Epithelial cell of proximal tubule (primary cell): ENCODE measurements at places on chromosomes 6 and 20.

DNA sequence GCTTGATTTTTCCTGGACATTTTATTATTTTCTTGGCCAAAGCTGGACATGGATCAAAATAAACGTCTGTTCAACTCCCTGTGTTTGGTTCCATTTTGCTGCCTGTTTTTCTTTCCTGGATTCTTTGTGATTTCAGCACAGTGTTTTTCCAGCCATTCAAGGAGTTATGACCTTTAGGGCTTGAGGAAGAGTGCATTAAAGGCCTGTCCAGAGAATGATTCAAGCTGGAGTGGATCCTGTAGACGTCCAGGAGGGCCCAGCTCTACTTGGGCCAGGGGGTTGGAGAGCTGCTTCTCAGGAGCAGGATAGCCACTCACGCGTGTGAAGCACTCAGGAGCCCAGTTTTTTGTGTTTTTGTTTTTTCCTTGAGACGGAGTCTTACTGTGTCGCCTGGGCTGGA is 56.5 kb upstream of the IER3 start:
- no peak for DNase-seq

GRCh38 chr6:41451515-41452163 is 94.5 kb upstream of the FOXP4 start:
- DNase-seq, result no peak

DNA sequence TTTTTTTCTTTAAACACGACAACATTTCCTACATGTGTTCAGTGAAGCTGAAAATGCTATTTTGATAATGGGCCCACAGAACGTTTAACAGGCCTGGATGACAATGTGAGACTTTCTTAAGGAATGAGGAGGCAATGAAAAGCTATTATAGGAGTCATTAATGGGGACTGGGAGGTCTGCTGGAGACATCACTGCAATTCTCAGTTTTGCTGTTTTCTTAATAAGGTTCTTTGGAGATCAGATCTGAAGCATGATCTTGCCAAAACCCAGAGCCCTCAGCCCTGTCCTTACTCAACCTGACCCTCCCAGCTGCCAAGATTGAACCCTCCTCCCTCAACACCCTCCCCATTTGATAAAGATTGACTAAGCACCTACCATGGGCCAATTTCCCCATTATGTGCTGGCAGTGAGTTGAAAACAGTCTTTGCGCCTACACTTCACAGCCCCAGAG is 353.1 kb downstream of the MAFB start:
- no peak for DNase-seq

- DNase-seq, result no peak
Observed at GRCh38 chr20:16904751-16905150, 156.6 kb downstream of the OTOR start.

DNA sequence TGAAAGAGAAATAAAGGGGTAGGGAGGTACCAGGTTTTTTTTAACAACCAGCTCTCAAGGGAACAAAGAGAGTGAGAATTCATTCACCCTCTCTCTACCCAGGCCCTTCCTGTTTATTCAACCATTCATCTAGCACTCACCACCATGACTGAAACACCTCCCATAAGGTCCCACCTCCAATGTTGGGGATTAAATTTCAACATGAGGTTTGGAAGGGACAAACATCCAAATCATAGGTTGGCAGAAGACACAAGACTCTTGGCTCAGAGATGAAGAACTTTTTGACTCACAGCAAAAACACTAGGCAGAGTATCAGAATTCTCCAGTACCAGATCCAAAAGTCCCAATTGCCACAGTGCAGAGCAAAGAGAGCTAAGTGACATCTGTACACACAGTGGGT is 186.3 kb downstream of the EDN1 start:
- no peak for DNase-seq

- no peak for DNase-seq
Observed at GRCh38 chr6:158071121-158072082, 89.7 kb downstream of the SYNJ2 start.

DNA sequence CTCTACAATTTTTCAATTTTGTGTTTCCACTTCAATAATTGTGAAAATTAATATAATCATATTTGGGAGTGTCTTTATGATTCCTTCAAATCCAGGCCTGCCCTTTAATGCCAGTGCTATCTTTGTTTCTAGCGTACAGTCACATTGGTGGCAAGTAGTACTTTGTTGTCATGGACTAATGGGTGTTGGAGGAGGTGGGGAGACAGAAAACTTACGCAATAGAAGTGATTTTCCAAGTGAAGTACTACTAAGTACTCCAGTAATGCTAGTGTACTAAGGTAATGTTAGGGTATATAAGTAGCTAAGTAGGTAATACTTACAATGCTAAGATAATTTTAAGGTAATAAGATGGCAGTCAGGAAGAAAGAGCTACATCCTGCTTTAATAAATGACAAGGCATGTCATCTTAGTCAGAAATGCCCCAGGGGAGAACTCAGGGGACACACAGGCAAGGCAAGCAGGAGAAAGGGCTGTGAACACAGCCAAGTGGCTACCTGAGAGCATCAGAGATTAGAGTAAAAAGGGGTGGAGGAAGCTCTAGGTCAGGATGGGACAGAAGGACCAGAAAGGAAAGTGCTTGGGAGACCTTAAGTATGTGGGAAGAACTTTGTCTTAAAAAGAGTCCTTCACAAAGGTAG is 217.2 kb upstream of the PRDM1 start:
- no peak for DNase-seq

DNA sequence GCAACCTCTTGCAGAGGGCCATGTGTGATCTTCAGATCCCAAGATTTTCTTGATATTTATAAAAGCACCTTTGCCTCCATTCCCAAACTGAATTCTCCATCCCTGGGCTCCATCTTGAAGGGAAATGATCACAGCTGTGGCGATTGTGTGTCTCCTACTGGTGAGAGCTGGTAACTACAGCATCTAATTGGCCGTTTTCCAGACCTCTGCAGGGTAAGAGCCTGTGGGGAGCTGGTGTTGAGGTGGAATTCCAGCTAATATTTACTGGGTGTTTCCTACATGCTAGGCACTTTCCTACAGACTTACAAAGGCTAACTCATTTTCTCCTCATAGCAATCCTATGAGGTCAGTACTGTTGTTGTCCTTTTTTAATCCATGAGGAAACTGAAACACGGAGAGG is 59.2 kb upstream of the FNDC1 start:
- DNase-seq, result no peak

DNA sequence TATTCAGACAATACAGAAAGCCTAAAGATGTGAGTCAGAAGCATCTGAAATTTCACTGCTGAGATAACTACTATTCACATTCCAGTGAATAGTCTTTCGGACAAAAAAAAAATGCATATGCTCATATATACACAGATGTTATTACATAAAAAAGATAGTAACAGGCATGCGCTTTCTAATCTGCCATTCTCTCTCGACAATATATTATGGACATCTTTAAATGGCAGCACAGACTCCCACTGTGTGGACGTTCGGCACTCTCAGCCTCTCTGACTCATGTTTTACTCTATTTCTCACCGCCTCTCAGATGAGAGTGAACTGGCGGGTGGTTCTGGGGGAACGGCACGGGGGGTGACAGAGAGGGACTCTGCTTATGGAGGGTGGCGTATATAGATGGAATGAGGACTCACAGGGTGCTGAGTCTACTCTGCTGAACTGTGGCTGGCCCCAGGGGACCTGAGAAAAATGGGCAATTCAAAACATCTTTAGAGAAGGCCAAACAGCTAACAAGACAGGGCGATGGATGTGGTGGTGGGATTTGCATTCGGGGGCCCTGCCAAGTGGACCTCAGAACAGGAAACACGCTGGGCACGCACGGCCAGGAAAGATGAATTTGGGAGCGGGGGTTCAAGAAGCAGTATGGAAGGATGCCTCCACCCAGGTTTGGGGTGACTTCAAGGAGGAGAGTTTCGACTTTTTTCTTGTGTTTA is 68.9 kb downstream of the MDGA1 start:
- DNase-seq, result no peak

- DNase-seq, result no peak
Observed at GRCh38 chr6:1162367-1163275, 149.3 kb upstream of the FOXQ1 start.

GRCh38 chr6:157592541-157592940 is 211.6 kb downstream of the ZDHHC14 start:
- DNase-seq, result no peak

DNA sequence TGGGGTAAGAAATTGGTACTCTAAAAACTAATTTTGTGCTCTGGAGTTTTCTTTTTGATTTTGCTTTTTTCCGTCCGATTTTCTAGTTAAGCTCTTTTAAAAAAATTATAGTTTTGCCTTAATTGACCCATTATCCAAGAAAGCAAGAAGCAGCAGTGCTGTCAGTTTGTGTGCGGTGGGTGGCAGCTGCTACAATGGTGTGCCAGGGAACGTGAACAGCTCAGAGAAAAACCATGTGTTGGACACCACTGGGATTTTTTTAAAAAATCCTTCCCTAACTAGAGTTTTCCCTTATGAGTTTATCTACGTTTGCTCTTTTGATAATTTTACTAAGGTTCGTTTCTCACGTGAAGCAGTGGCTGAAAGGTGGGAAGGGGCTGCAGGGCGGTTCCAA is 8.0 kb downstream of the MAP3K5 start:
- DNase-seq, result no peak

DNA sequence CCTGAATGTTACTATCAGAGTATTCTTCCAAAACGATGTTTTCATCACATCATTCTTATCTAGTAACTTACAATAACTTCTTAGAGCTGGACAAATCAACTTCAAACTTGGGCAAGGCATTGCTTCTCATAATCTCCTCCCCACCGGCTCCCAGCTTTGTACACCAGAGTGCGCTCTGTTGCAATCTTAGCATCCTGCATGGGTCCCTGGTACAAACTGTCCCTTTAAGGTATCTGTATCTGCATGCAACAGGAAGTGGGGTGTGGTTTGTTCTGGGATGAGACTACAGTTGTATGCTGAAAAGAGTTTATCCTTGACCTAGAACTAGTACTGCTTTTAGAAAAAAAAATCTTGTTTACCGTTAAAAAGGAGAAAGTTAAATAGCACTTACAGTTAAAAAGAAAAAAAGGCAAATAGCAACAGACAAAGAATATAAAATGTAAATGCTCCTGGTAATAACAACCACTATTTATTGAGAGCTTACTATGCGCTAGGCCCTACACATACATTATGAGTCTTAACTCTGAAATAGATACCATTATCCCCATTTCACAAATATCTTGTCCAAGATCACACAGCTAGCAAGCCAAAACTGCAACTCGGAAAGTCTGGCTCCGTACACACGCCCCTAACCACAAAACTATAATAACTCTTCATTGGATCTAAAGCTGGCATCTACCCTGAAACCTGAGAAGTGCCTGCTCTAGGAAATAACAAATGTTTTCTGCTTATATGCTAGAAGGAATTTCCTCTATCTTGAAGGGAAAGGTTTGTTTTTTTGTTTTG is 9.8 kb upstream of the HECA start:
- no peak for DNase-seq

DNA sequence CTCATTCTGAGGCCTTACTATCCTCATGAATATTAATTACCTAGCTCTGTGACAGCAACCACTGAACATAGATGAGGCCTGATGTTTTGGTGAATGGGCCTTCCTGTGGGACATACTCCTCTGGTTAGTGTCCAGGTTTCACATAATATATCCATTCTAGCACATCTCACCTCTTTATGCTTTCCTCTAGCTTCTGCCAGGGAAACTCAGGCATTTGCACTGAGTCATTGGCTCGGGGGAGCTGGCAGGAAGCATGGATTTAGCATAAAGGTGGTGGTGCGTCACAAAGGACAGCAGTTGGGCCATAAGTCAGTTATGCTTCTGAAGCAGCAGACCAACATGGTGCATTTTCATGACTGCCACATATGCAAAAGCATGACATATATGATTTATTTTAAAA is 37.5 kb upstream of the TMEM170B start:
- DNase-seq, result no peak

- DNase-seq, result no peak
Observed at GRCh38 chr6:170074907-170075306, 216.0 kb downstream of the DLL1 start.

GRCh38 chr20:33812152-33812849 is 1.2 kb downstream of the CHMP4B start:
- DNase-seq, result peak; percentile 74

DNA sequence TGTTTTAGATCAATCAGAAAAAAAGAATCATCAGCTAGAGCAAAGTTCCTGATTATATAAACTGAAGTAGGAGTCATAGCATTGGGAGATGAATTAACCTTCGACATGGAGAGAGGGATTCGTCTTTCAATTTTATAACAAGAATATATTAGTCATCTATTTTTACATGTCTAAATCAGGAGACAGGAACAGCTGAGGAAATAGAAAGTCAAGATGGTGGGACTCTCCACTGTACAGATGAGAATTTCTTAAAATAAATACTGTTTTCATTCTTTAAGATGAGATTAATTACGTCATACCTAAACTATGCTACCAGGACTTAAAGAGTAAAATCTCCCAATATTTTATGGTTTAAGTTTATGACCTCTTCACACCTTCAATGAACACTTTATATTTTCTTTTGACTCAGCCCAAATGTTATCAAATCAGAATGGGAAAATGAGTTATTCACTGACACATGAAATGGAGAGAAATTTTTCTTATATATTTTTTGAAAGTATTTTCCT is 1137.7 kb downstream of the EPHA7 start:
- DNase-seq, result no peak

DNA sequence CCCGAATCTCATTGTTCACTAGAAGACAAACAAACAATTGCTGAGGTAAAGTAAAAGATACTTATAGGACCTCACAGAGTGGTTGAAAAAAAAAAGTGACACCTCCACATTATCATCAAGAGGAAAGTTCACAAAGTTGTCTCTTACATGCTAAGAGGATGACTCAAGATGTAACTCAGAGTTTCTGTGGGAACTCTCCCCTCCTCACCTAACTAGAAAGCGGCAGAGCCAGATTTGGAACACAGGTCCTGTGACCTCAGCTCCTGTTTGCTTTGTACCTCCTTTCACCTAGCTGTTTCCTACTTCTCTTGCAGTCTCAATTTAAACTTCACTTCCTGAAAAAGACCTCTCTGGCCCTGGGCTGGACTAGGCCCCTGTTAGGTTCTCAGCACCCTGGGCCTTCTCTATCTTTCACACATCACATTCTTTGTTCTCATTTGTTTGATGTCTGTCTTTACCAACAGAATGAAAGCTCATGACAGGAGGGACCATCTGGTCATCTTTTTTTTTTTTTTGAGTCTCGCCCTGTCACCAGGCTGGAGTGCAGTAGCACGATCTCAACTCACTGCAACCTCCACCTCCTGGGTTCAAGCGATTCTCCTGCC is 60.8 kb downstream of the CD24 start:
- DNase-seq, result no peak
